ENCODE measurements at places on chromosomes 4 and X. TPM values are rescaled to one million over a fixed set of nuclear protein-coding genes. Genes with fewer than 3 reads are reported as not detected.

The RBM46 gene
- total RNA-seq = not detected

The USP17L12 gene
- total RNA-seq = not detected

The FAT4 gene
- total RNA-seq = 90.4 TPM

The ZIC3 gene
- total RNA-seq = not detected

The MAOA gene
- total RNA-seq = 14.7 TPM

The EIF1AX gene
- total RNA-seq = 50.4 TPM

The TMSB15B gene
- 11.7 TPM for total RNA-seq

The MAGEA10 gene
- total RNA-seq = not detected

The NAP1L3 gene
- total RNA-seq = 6.4 TPM

The LONRF3 gene
- total RNA-seq = 3.2 TPM

The HTN1 gene
- not detected for total RNA-seq

The RAI2 gene
- total RNA-seq = 5.3 TPM

The CHRNA9 gene
- not detected for total RNA-seq

The DMRTC1 gene
- total RNA-seq = not detected

The IQSEC2 gene
- total RNA-seq = 11.4 TPM

The F9 gene
- total RNA-seq = not detected

The MGARP gene
- total RNA-seq = 0.12 TPM

The RASSF6 gene
- 5.3 TPM for total RNA-seq

The CT55 gene
- total RNA-seq = 0.12 TPM

The CSN1S1 gene
- not detected for total RNA-seq

The LPAR4 gene
- 9.1 TPM for total RNA-seq

The ATG4A gene
- 12.3 TPM for total RNA-seq

The SUPT20HL2 gene
- 0.06 TPM for total RNA-seq

The SPATA4 gene
- total RNA-seq = 0.88 TPM

The GPR119 gene
- total RNA-seq = not detected

The GC gene
- total RNA-seq = 1.6 TPM

The BTK gene
- total RNA-seq = 6.0 TPM

The KLHL34 gene
- 0.53 TPM for total RNA-seq

The TMEM271 gene
- total RNA-seq = 0.06 TPM

The NEIL3 gene
- 3.9 TPM for total RNA-seq

The FATE1 gene
- total RNA-seq = 0.29 TPM

The YY2 gene
- 2.5 TPM for total RNA-seq

The NAA11 gene
- not detected for total RNA-seq

The LUZP4 gene
- not detected for total RNA-seq

The GPRASP1 gene
- total RNA-seq = 15.5 TPM

The NDNF gene
- total RNA-seq = 35.4 TPM

The TXK gene
- 4.0 TPM for total RNA-seq

The BCORL1 gene
- total RNA-seq = 11.6 TPM

The EPGN gene
- 0.88 TPM for total RNA-seq

The GLOD5 gene
- 0.76 TPM for total RNA-seq

The ANTXR2 gene
- total RNA-seq = 40.9 TPM

The MAGEE1 gene
- 5.0 TPM for total RNA-seq
